ENCODE measurements at places on chromosomes 1 and 21.

DNA sequence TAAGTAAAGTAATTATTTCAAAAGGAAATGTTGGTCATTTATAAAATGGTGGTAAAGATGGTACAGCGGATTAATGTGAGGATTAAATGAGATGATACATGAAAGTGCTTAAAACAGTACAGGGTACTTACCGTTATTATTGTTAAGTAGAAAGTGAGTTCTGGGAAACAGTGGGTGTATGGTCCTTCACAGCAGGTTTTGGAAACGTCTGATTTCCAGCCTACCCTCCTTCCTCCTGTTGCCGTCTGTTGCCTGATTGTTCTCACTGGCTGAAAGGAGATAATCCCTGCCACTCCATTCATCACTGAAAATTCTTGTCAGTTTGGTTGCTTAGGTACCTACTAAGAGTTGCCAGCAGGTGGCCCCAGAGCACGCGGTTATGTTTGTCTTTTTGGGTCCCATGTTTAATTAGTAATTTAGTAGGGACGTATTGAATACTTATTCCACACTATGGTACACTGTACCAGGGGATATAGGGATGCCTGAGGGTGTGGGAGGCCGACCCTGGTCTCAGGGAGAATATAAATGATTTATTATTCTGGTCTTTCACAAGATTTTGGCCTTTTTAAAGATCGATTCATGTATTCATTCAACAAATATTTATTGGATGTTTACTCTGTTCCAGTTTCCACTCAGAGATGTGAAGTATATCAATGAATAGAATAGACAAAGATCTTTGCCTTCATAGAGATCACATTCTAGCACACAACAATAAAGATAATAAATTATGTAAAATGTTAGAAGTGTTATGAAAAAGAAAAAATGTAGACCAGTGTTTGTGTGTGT is 30.8 kb upstream of the RPTN start:
- DNase-seq, result peak; percentile 51

DNA sequence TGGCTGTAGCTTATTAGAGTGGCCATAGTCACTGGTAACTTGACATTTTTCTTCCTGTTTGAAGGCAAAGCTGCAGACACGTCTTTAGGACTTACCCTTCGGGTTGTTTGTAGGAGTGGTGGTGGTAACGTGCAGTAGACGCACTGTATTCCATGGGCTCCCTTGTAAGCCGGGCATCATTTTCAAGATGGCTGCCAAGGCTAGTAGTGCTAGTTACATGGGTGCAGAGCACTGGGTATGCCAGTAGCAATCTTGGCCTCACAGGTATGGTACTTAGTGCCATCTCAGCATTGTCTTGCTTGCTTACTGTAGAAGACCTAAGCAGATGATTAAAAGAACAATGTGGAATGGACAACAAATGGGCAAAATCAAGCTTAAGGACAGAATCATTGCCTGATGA is 1.9 kb downstream of the YBX1 start:
- no peak for DNase-seq

- DNase-seq, result no peak
Measured at GRCh38 chr1:36089393-36090121, 865 bp downstream of the ADPRS start.

DNA sequence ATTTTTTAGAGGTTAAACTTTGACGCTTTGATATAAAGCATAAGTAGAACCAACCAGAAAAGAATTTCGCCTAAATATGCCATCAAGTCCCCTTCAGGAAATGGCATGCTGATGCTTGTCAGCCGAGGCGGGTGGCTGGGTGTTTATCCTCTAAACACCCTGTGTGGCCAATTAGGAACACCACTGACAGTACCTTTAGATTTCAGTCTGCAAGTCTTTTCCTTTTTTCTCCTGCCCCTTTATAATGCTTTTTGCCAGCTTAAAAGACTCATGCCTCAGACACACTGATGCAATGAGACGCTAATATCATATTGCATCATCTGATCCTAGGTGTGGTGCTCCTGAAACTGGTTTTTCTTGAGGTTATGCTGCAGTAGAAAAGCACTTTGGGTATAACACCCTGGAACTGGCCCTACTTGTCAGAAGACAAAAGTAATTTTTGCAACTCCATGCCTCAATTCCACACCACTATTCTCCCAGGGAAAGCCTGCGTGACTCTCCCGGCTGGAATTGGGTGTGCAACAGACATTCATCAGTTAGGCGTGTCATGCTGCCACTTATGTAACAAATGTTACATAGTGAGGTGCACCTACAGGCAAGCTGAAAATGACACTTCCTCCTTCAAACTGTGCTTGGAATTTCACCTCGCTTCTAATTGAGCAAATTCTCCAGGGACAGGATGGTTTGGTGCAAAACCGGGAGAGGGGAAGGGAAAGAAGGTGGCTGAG is 2.0 kb upstream of the RCC2 start:
- DNase-seq, result no peak

- no peak for DNase-seq
Measured at GRCh38 chr1:180816132-180816531, 96.6 kb upstream of the KIAA1614 start.

DNA sequence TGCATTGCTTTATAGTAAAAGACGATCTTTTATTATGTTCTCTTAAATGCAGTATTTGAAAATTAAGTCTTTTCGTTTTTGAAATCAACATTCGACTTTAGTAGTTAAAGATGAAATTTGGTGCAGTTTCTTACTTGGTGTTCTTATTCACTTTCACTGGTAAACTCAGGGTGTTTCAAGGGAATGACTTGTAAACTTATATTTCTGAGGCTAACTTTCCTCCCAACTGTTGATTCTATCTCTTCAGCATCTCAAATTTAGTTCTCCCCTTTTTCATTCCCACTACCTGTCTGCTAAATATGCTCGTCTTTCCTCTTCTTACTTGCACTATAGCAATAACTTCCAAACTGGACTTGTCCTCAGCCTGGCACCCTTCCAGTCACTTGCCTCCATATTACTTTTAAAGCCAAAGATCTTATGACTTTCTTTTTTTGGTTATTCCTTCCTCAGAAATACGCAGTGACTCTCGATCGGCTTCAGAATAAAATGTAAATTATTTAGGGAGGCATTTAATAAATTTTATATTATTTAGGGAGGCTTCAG is 988 bp downstream of the SLC35A3 start:
- DNase-seq, result no peak

DNA sequence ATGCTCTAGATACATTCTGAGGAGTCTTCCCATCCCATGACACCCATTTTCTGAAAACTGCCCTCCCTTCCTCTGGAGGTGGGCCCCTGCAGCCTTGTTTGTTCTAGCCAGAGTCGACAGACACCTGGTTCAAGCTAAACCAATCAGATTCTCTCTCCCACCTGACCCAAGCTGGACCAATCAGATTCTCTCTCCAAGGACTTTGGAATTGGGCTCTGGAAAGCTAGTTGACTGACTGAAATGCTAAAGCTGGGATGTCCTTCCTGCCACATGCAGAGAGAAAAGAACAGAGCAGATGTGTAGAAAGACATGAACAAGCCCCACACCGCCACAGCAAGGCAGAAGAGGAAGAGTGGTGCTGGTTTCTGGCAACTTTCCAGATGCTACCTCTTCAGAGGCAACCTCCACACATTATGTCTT is 24.6 kb downstream of the ASAP3 start:
- DNase-seq, result no peak

- no peak for DNase-seq
Measured at GRCh38 chr1:20440785-20441200, 45.2 kb downstream of the CAMK2N1 start.

- no peak for DNase-seq
Measured at GRCh38 chr1:100353988-100354387, 1.7 kb downstream of the CDC14A start.

DNA sequence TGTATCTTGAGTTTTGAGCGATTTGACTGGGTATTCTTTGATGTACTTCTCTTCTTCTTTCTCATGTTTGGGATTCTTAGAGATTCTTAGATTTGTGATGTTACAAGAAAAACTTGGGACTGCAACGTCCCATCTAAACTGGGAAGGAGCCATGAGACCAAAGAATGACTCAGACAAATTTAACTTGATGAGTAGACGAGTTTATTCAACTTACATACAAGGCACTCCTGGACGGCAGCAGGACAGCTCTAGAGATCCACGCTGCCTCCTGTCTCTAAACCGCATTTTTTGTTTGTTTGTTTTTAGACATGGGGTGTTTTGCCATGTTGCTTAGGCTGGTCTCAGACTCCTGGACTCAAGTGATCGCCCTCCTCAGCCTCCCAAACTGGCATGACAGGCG is 137.1 kb downstream of the PIK3R3 start:
- no peak for DNase-seq

GRCh38 chr1:57518496-57518895 is 94.6 kb upstream of the DAB1 start:
- DNase-seq, result no peak

GRCh38 chr1:153428073-153428638 is 11.8 kb downstream of the S100A7A start:
- no peak for DNase-seq

DNA sequence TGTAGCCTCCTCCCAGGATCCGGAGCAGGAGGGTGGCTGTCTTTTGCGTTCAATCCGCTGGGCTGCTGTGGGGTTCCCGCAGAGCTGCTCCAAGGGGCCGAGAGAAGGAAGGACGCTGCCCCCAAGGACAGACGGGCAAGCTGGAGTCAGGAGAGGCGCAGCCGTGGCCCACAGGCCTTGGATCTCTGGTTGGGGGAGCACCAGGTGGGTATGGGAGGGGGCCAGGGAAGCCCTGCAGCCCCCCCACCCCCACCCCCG is 15.9 kb upstream of the SKI start:
- DNase-seq, result no peak

DNA sequence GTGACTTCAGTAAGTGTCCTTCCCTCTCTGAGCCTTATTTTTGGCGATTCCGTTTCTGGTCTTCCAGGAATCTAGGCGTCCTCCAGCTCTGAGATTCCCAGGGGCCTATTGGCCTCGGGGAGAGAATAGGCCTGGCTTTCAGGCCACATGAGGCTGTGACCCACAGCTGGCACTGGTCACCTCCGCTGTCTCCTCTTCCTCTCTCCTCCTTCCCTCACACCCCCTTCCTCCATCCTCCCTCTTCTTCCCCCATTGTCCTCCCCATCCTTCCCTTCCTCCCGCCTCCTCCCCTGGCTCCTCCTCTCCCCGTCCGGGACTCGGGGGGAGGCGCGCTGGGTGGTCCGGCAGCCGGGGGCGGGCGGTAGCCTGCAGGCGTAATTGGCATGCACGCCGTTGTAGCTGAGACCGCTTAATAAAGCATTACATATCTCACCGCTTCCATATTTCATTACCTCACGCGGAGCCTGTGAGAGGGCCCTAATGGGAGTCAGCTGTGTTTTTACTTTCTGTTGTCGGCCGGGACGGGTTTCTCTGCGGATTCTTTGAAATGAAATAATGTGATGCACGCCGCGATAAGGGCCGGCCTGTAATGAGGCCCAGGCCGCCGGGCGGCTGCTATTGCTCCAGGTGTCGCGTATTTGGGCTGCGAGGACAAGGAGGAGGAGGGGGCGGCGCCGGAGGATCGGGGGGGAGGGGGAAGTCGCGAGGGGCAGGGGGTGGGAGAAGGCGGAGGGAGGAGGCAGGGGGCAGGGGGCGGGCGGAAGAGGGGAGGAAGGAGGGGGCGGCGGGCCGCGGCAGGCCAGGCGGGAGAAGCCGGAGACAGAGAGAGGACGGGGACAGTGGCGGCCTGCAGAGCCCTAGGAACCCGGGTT is 95.3 kb downstream of the FOXD2 start:
- DNase-seq, result no peak

- DNase-seq, result no peak
Measured at GRCh38 chr1:21278860-21279845, 11.1 kb downstream of the ECE1 start.

DNA sequence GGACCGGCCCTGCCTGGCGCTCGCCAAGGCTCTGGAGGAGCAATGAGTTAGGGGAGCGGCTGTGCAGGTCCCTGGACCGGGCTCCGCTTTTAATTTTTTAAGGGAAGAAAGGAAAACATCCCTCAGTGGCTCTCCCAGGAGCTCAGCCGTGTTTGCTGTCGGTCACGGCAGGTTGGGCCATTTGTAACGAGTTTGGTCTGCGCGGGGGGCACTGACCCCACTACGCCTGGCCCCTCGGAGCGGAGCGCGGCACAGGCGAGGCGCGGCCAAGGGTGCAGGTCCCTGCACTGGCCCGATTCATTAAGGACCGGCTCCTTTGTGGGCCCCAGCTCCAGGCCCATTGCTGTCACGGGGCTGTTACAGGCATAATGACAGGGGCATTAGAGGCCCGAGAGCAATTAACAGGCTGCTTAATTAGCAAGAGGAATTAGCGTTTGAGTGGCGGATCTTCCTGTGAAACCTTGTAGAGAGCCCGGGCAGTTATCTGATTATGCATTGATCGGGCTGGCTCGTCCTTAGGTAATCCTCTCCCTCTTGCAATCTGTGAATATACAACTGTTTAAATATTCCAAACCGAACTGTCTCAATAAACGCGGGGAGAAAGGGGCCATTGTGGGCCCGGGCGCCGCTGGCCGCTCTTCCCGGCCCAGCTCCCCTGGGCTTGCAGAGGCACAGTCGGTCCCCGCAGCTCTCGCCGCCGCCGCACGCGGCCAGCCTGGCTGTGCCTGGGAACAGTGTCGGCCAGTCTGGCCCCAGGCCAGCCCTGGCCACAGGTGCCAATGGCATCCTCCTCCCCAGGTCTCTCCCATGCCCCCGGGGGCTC is 56.8 kb downstream of the PRDM16 start:
- DNase-seq, result no peak

DNA sequence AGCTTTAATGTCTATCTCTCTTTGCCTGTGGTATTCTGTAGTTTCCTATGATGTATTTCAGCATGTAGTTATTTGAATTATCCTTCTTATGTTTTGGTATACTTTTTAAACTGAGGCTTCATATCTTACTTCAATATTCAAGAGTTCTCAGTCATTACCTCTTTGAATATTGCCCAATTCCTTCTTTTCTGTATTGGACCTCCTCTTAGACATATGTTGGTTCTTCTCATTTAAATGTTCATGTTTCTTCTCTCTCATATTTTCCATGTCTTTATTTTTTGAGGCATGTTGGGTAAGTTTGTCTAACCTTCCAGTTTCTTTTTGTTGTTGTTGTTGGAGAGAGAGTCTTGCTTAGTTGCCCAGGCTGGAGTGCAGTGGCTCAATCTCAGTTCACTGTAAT is 140.6 kb downstream of the MRPS6 start:
- DNase-seq, result no peak

DNA sequence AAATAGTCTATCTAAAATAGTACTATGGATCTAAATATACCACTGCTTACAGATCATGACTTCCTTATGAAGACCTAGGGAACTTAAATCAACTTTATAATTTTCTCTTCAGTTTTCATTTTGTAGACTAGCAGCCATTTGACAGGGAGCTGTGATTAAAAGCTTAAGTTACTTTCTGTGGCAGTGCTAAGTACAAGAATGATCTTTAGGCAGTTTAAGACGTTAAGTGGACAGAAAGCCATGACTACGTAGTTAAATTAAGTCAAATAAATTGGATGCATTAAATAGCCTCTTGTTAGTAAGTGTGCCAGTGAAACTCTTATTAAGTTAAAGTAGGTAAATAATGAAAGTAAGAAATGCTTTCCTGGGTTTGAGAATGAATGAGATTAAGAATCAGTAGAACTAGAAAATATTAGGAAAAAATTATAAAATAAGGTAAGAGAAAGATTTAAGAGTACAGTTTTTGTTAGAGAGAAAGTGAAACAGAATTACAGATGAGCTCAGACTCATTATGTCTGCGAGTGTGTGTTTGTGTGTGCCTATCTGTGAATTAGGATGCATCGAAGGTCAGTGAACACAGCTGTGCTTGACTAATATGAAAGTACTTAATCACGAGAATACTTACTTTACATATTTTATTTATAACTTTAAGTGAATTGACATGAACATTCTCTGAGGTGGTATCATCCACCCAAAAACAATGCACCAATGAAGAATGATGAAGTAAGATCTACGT is 336.9 kb downstream of the KCNT2 start:
- DNase-seq, result no peak

GRCh38 chr1:37931102-37931360 is 15.8 kb downstream of the INPP5B start:
- no peak for DNase-seq

All from stimulated activated CD4-positive, alpha-beta T cell treated with anti-CD3 and anti-CD28 coated beads, Interleukin-1b, Interleukin-23, amount 100 ng/mL, for 1 hour (primary cell).